Activated gamma-delta T cell treated with Interleukin-2 at 50 U/mL for 16 hours (primary cell): ENCODE measurements at places on chromosomes 5 and 9.

GRCh38 chr5:26245321-26245720 lies 793.1 kb downstream of the CDH9 start:
- no peak for DNase-seq

- no peak for DNase-seq
Observed at GRCh38 chr5:166772770-166773169, 1518.7 kb upstream of the WWC1 start.

DNA sequence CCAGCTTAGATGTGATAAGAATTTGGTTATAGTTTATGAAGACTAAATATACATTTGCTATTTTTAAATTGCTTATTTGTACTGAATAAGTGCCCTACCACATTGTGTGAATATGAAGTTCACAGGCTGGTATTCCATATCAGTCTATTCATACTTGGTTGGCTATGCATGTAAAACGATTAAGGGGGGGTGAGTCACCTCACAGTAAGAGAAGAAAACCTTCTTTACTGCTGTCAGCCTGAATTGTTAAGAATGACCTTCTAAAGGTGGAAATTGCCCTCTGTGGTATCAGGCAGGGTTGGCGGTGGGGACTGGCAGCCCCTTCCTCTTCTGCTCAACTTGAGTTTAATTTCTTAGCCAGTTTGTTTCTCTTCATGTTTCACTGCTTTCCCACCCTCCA lies 127.0 kb upstream of the RPS23 start:
- no peak for DNase-seq

- DNase-seq = no peak
Observed at GRCh38 chr9:126548312-126548711, 65.4 kb upstream of the LMX1B start.

GRCh38 chr5:174916227-174916626 lies 191.8 kb downstream of the MSX2 start:
- no peak for DNase-seq

DNA sequence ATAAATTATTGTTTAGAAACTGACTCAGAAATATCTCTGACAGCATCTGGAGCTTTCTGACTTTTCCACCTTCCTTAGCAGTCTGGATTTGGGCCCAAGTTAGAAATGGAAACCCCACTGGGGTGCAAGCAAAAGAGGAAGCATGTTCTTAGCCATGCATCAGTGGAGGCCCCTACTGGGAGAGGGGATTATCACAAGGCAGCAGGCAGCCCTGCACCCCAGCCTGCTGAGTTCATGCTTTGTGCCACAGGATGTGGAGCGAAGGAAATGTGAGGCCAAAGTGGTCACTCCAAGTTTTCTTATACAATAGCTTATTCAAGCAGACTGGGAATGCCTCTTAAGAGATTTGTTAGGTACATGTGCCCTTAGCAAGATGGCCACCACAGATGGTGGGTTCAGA lies 146.5 kb upstream of the TLX3 start:
- no peak for DNase-seq

DNA sequence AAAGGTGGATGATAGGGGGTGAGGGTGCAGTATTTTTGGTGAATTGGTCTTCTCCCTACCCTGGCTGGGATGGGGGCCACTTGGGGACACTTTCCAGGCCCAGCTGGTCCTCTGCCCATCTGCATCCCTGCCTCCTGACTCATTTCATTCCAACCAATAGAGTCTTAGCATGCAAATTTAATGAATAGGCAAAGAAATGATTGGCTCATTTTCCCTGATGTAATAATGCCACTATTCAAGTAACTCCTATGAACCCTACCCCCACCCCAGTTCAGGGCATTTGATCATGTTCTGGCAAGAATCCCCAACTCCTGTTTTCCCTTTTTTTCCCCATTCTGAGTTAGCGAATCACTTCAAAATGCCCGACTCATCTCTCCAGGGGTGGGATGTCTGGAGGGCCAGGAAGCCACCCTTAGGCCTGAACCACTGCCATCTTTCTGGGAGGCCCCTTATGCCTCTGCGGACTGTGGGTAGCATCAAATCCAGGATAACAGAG lies 56.7 kb downstream of the PCDH1 start:
- DNase-seq = no peak
